ENCODE measurements at places on chromosomes 6 and 20.

- no peaks in the 10 kb centered on the region for H3K4me1 ChIP-seq
- no peak overlapping the region for H3K27ac ChIP-seq
- H3K4me3 ChIP-seq = no peak overlapping the region
- no peaks in the 10 kb centered on the region for H3K27me3 ChIP-seq
- H3K36me3 ChIP-seq = no peaks in the 10 kb centered on the region
These were observed 179.4 kb downstream of the ERMARD start for GRCh38 chr6:169930799-169931198.

GRCh38 chr6:31251261-31251660, 20.6 kb downstream of the HLA-C start:
- H3K36me3 ChIP-seq = no peaks in the 10 kb centered on the region
- H3K27me3 ChIP-seq = no peaks in the 10 kb centered on the region
- H3K27ac ChIP-seq = no peak overlapping the region
- DNase-seq = no peak
- no peaks in the 10 kb centered on the region for H3K4me1 ChIP-seq

- no peaks in the 10 kb centered on the region for H3K36me3 ChIP-seq
- no peak overlapping the region for H3K27ac ChIP-seq
- no peaks in the 10 kb centered on the region for H3K4me1 ChIP-seq
- no peak overlapping the region for H3K4me3 ChIP-seq
- no peaks in the 10 kb centered on the region for H3K27me3 ChIP-seq
These were observed 33.2 kb downstream of the VEGFA start for GRCh38 chr6:43803055-43803782.

DNA sequence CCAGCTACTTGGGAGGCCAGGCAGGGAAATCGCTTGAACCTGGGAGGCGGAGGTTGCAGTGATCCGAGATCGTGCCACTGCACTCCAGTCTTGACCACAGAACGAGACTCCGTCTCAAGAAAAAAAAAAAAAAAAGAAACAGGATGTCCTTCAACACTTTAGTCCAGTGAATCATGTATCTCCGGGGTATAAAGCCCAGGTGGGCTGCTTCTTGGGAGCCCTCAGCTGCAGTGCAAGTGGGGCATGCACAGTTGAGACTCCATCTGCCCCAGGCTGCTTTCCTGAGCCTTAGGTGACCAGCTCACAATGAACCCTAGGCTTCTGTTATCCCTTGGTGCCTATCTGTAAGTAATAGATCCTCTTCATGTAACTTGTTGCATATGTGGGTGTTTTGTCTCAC, 187.1 kb upstream of the RNF24 start:
- H3K27me3 ChIP-seq = no peaks in the 10 kb centered on the region
- H3K4me3 ChIP-seq = no peak overlapping the region
- DNase-seq = no peak
- H3K27ac ChIP-seq = no peak overlapping the region
- H3K4me1 ChIP-seq = no peaks in the 10 kb centered on the region

DNA sequence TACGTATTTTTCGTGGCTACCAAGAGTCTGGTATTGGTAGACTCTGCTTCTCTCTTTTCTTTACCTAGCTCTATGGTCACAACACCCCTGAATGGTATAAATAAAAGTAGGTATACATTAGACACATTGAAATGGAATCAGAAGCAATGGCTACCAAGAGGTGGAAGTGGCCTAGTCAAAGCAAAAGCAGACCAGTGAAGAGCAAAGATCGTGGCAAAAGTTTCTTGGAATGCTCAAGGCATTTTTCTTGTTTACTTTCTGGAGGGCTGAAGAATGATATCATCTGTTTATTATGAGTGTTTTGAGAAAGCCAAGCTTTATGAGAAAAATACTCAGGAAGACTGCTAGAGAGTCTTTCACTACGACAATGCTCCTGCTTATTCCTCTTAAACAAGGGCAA, 28.6 kb upstream of the MOCS1 start:
- H3K4me3 ChIP-seq = no peak overlapping the region
- no peaks in the 10 kb centered on the region for H3K27me3 ChIP-seq
- no peaks in the 10 kb centered on the region for H3K4me1 ChIP-seq

All from uterus (tissue), 4 donors.